T-helper 9 cell (primary cell): ENCODE measurements at places on chromosomes 16 and 17.

DNA sequence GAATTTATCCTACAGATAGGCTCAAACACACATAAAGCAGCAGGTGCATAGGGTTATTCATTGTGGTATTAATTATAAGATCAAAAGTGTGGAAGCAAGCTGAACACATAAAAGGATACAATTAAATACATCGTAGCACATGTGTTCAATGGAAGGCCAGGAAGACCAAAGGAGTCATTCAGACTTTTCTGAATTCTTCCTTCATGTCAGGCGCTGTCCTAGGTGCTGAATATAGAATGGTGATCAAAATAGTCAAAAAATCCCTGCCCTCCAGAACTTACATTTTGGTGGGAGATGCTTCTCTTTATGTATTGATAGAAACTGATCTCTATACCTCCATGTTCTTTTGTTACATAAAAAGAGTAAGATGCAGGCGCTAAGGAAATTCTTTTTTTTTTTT lies 439.0 kb upstream of the ASIC2 start:
- no peak for DNase-seq

GRCh38 chr16:28103516-28104170 lies 40.1 kb upstream of the GSG1L start:
- no peak for DNase-seq

GRCh38 chr16:63539276-63539675 lies 1503.0 kb upstream of the CDH8 start:
- no peak for DNase-seq

DNA sequence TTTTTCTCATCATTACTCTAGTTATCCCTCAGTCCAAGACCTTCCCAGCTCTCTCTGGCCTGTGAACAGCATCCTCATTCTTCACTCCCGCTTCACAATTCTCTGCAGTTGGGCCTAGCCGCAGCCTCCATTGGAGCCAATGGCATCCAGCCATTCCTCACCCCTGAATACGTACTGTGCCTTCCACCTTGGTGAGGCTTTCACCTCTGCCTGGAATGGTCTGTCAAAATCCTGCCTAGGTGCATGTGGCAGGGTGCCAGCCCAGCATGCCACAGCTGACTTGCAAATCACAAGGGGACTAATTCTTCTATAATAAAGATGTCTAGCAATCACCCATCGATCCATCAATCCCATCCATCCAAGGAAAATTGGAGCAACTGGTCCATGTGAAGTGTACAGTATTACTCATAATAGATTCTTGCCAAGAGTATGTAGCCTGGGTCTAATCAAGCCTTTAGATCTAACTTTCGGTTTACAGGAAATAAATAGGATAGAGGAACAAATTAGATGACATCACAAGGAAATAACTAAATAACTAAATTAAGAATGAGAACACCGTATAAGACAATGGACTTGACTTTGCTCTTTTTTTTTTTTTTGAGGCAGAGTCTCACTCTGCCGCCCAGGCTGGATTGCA lies 5.1 kb upstream of the CX3CL1 start:
- no peak for DNase-seq

- DNase-seq: peak; percentile 72
Measured at GRCh38 chr16:28491970-28492474, at the start of gene CLN3. TSS of gene CLN3 (minus strand) at chr16:28492074. CDS start at chr16:28491759, 315 bp downstream.

- DNase-seq: no peak
Measured at GRCh38 chr17:37218849-37219248, 156.9 kb upstream of the C17orf78 start.

DNA sequence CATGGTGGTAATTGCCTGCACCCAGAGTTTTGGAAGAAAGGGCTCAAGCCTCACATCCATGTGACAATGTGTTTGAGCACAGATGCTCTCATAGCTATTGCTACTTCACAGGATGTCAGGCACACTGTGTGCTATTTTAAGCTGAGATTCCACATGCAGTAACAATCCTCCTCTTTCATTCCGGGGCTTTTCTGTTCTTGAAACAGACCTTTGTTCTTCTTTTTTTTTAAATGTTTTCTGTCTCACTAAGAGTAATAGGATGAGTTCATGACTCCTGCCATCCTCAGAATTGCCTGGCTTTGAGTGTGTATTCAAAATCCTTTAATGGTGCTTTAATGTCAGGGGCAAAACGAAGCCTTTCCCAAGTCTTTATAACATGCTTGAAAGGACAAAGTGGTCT lies 198.9 kb downstream of the ABCC12 start:
- no peak for DNase-seq

DNA sequence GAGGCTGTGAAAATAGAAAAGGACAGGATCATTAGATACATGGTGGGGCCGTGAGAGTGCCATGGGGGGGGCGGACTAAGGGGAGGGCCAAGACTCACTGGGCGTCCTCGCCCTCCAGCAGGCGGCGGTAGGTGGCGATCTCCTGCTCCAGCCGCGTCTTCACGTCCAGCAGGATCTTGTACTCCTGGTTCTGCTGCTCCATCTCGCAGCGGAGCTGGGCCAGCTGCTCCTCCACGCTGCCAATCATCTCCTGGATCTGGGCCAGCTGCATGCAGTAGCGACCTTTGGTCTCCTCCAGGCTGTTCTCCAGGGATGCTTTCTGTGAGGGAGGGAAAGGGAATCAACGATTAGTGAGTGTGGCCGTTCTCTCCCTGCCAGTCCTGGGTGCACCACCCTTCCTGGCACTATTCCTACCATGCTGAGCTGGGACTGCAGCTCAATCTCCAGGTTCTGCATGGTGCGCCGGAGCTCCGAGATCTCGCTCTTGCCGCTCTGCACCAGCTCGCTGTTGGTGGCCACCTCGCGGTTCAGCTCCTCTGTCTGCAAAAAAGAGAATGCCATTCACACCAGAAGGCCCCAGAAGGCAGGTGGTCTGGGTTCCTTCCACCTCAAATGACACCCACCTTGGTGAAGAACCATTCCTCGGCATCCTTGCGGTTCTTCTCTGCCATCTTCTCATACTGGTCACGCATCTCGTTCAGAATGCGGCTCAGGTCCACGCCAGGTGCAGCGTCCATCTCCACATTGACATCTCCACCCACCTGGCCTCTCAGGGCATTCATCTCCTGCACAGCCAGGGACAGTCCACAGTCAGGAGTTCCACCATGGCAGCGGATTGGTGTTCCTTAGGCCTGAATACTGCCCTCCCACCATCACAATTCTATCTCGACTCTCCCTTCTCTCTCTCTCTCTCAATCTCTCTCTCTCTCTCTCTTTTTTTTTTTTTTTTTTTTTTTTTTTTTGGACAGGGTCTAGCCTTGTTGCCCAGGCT lies 3.3 kb downstream of the KRT14 start:
- DNase-seq: no peak

DNA sequence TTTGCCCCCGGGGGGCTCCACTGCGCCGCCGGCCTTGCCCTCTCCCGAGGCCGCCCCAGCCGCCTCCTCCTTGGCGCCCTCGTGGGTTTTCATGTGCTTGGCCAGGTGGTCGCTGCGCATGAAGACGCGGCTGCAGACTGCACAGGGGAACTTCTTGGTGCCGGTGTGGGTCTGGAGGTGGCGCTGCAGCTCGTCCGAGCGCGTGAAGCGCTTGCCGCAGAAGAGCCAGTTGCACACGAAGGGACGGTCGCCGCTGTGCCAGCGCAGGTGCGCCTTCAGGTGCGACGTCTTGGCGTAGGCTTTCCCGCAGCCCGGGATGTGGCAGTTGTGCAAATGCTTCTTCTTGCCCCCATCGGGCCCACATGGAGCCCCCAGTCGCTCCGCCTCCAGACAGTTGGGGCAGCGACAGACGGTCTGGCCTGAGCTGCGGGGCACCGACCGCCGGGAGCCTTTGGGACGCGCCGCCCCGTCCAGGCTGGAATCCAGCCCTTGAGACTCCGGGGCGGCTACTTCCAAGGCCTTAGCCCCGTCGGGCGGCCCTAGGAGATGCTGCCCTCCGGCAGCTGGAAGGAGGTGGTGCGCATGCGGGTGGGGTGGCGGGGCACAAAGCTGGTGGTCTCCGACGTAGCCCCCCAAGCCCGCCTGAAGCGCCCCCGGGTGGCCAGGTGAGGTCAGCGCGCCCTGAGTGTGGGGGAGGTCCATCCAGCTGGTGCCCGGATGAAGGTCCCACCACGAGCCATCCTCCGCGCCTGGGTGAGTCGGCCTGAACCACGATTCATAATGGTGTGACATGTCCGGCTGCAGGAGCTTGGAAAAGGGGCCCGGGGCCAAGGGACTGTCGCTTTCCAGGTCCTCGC lies 3.4 kb downstream of the SP6 start:
- no peak for DNase-seq

GRCh38 chr17:17044846-17045561 lies 2.7 kb downstream of the MPRIP start:
- DNase-seq: no peak

DNA sequence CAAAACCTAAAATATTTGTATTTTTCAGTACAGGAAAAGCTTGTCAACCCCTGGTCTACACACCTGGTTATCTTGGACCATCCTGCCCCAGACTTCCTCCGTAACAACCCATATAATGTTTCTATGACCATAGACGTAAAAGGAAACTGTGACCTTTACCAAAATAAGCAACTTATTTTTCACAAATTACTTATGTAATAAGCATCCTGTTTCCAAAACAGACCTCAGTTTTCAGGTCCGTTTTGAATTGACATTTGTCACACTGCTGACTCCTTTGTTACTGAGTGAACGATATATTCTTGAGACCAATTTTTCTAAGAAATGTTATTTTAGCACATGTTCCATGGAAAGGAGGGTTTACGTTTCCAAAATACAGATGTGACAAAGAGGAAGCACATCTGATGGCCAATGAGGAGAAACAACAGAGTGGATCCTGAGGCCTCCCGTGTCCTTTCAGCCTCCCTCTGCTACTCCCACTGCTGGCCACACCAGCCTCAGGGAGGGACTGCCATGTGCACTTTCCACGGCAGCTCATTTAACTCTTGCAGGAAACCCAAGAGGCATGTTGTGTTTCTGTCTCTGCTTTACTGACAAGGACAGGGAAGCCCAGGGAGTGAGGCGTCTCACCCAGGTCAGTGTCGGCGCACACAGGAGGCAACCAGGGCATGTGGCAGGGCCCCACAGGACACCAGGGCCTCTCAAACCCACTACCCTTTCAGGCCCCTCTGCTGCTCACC lies 20.1 kb upstream of the ALDH3A1 start:
- DNase-seq: no peak

DNA sequence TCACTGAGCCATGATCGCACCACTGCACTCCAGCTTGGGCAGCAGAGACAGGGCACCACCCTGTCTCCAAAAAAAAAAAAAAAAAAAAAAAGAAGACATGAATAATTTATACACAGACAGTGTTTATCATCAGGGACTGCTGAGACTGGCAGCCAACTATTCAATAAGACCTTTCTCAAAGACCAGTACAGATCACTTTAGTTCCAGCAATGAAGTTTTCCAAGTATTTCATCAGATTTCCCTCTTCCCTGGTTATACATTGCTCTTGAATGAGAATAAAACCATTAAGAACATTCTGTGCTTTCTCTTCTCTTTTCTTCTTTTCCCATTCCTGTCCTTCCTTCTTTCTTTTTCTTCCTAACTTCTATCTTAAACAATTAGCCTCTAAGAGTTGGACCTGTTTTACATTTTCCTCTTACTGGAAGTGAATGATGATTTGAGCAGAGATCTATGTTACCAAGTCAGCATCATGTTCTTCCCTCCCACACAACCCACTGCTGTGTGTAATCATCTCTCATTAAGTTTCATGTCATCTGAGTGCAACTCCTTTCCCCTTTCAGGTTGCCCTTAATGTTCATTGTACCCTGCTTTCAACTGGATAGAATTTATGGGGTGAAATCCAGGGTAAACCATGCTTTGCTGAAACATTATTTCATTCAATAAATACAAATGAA lies 35.9 kb upstream of the SMIM36 start:
- no peak for DNase-seq
